ENCODE measurements at places on chromosomes 4 and X.
A peak's percentile ranks its signal among the peaks of the same experiment; 100 is the strongest.

GRCh38 chr4:88702782-88703181 is 5.2 kb upstream of the NAP1L5 start:
- no peak for DNase-seq

- no peak for DNase-seq
Measured at GRCh38 chrX:94216738-94217137, 542.7 kb downstream of the FAM133A start.

- DNase-seq, result no peak
Measured at GRCh38 chr4:15562114-15562513, 92.4 kb downstream of the CC2D2A start.

DNA sequence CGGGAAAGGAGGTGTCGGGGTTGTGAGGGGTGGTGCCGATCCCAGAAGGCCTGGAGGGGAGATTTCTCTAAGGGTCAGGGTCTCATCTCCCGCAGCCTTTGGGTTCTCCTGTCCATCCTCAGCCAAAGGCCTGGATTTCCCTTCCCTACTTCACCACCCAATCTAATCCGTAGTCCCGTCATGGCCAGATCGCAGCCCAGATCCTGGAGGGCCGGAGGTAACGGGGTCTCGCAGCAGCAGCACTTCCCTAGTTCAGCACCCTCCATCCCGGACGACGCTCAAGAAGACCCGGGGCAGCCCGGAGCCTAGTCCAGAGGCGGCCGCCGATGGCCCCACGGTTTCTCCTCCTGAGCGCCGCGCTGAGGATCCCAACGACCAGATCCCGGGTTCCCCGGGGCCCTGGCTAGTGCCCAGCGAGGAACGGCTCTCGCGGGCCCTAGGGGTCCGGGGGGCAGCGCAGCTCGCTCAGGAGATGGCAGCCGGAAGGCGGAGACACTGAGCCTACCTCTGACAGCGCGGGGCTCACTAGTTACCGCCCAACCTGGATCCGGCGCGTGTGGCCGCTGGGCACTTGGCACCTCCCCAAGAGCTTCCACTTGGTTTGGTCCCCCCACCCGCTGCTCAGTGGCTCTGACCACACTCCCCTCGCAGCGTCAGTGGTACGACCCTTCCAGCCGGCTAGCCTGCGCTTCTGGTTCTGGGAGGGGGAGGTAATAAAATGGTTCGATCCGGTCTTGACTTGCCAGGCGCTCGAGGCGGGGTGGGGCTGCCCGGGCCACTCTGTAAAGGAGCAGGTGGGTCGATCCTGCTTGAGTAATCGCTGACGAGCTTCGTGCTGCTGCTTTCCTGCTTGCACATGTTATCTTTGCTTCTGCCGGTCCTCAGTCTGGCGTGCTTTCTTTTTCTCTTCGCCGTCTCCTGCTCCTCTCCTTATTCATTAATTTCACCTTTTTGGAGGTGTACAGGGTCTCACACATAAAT is 3.6 kb downstream of the MAGIX start:
- DNase-seq, result peak; percentile 91

DNA sequence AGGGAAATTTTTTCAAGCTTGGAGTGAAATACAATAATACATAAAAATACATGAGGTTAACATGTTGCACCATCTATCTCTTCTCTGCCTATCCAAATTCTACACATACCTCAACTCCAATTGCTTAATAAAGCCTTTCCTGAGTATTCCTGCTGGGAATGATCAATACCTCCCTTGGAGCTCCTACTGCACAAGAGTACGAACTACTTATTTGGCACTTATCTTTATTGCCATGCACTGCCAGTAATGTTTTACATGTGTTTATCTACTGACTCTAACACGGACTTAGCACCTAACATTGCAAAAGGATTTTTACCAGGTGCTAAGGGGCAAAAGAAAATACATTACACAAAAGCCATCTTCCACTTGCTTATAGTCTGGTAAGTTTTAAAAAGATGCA is 80.2 kb downstream of the ADGRA3 start:
- no peak for DNase-seq

GRCh38 chrX:96424007-96424406 is 260.6 kb upstream of the DIAPH2 start:
- no peak for DNase-seq

- no peak for DNase-seq
Measured at GRCh38 chrX:137052643-137053235, 18.9 kb upstream of the GPR101 start.

DNA sequence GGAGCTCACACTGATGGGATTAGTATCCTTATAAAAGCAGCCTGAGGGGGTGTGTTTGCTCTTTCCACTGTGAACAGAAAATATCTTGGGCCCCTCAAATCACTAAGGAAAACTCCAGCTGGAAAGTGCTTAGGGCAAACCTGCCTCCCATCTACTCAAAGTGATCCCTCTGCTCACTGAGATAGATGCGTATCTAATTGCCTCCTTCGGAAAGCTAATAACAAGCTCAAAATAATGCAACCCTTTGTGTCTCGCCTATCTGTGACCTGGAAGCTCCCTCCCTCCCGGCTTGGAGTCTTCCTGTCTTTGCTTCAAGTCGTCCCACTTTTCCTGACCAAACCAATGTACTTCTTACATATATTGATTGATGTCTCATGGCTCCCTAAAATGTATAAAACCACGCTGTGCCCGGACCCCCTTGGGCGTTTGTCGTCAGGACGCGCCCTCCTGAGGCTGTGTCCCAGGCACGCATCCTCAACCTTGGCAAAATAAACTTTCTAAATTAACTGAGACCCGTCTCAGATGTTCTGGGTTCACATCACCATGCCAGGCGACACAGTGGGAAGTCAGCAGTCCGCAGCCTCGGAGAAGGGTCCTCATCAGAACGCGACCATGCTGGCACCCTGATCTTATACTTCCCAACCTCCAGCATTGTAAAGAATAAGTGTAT is 34.1 kb upstream of the SORCS2 start:
- peak; percentile 43 for DNase-seq

DNA sequence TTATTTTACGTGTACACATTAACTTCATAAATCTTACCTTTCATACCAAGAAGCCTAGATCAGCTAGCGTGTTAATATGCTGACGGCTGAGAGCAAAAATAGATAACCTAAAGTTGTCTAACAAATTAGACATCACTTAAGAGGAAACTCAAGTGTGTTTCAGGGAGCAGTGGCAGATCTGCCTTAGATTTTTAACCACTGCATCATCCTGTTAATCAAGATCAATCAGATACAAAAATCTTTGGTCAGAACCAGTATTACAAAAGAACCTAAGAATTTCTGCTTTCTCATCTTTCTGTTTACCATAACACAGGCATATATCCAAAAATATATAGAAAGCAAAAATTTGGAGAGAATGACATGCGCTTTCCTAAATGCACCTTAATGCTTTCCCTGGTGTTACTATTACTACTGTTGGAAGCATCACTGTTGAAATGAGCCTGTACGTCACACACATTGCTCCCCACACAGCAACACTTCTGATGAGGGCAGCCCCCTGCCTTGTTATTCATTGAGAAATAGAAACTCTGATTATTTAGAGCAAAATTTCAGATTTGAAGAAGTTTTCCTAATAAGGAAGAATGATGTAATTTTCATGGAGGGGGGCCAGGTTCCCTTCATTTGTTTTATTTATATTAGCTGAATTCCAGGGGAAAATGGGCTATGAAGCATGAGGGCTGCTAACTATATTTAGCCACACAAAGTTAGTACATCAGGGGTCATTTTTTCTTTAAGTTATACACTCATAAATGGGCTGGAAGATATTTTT is 152.3 kb downstream of the CBR4 start:
- DNase-seq, result no peak

GRCh38 chrX:16651391-16652024 is 1.6 kb downstream of the S100G start:
- no peak for DNase-seq

DNA sequence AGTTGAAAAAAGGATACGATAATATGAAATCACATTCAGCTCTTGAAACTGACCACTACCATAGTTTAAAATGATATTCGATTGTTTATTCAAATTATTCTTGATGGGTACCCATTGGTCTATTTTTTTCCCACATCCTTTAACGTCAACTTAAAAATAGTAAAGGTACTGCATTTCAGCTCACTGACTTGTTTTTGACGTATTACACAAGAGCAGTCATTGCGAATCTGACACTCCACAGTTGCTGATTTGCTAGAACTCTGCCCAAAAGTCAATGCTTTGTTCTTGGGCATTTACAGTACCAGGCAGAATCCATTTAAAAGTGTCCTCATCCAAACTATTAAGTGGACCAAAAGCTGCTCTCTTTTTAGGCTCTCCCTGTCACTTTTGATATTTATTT is 1.2 kb upstream of the PDS5A start:
- no peak for DNase-seq

DNA sequence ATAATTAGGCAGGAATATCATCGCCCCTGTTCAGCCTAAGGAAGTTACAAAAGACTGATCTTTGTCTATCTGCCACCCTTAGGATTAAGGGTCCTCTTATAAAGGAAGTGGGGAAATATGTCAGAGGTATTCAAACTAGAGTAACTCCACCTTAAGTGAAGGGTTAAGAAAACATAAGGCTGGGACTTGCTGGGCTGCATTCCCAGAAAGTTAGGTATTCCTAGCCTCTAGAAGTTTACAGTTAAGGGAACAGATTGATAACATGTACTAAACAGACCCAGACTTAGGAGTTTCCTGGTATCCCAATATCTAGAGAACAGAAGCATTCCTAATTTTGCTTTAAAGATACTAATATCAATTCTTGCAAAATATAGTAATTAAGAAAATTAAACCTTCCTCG is 6.0 kb downstream of the CXCL2 start:
- no peak for DNase-seq

DNA sequence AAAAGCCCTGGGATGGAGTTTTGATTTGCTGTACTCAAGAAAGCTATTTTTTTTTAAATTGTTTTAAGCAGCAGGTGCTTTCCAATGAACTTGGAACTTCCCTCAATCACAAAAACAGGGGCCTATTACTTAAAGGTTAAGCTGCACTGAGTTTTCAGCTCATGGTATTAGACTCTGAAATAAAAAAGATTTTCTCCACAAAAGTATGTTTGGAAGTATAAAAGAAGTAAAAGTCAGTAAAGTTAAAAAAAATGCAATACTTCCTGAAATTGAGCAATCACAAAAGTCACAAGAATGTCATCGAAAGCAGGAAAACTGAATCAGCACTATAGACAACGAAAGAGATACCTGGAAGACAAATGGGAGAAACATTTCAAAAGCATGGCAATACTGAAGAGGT is 38.9 kb upstream of the PLAC8 start:
- DNase-seq, result no peak

- DNase-seq, result no peak
Measured at GRCh38 chr4:54930226-54930625, 195.2 kb downstream of the KDR start.

DNA sequence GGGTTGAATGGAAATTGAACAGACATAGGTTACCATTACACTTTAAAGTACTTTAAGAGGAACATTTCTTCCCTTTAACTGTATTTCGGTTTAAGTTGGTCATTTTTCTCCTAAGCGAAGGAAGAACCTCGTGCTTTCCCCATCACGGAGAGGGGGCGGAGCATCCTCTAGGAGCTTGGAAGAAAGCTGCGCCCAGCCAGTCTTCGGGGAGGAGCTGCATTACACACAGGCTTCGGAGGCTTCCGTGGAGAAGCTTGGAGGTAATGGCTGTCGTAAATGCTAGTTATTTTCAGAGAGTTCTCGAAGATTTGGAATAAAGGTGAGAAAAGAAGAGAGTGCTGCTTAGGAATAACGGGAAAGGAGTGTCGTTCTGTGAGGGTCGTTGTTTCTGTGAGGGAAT is at the start of gene PWWP3B:
Gene PWWP3B (plus strand): TSS at position 199 of the 400 bp plus-strand sequence. CDS start 37,128 bp downstream, outside the sequence.
- DNase-seq, result no peak

GRCh38 chr4:185700048-185700447 is 111.9 kb downstream of the SORBS2 start:
- DNase-seq, result no peak

- DNase-seq, result no peak
Measured at GRCh38 chrX:42505016-42505415, 272.9 kb downstream of the PPP1R2C start.

GRCh38 chrX:21376636-21377035 is 2.4 kb downstream of the CNKSR2 start:
- no peak for DNase-seq

All from cardiac septum (tissue), 1 donor.